ENCODE measurements at places on chromosomes 7 and 10.

GRCh38 chr7:38360776-38361175 is 87.3 kb upstream of the TARP start:
- DNase-seq = no peak

DNA sequence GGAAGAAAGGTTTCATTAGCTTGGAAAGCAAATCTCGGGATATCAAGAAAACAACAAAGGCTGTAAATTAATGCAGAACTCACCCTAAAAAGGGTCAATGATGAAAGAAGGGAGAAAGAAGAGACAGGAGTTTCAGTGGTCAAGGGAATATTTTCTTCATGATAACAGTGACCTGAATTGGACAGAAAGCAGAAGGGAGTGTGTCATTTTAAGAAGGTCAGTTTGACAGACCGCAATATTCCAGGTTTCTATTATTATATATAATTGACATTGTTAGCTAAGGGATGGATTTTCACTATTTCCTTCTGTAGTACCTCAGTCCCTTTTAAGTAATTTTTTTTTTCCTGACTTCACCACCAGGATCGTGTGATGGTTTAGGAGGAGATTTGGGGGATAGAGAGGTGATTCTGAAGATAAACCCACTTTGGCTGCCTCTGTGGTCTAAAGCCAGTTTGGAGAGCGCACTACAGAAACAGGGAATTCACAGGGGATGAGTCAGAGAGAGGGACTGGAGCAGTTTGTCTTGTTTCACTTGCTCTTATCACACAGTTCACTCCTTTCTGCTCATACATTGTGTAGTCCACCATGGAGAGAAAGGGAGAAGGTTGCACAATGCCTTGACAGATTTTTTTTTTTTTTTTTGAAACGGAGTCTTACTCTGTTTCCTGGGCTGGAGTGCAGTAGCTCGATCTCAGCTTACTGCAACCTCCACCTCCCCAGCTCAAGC is 417.9 kb downstream of the AUTS2 start:
- DNase-seq = peak; percentile 88

- DNase-seq = peak; percentile 49
These were observed 20.3 kb upstream of the DNA2 start for GRCh38 chr10:68492118-68492517.

DNA sequence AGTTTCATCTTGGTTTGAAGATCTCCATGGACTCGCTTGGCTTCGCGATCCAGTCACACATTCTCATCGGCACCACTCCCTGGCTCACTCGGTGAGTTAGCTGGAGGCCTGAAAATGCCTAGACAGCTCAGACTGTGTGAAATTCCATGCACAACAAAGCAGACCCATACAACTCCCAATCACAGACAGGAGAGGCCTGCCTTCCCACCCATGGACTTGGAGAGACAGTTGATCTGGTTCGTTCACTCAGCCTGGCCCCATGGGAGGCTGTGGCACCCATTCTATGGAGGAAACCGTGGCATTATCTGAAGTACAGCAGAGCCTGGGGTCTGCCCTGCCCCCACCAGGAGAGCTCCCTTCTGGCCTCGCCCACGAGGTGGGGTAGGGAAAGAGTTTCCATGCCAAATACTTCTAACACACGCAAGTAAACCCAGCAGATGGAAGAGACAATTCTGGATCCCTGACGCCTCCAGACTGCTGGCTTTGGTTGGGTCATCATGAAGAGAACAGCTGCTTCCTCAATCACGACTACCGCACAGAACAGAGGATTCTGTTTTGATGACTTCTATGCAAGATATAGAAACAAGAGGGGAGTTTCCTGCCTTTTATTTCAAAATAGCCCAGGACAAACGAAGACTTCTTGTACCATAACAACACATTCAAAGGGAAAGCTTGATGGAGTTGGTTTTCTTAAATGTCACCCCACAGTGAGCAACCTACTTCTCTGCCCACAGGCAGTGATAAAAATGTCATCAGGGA is 15.9 kb downstream of the FAM53B start:
- peak; percentile 85 for DNase-seq

DNA sequence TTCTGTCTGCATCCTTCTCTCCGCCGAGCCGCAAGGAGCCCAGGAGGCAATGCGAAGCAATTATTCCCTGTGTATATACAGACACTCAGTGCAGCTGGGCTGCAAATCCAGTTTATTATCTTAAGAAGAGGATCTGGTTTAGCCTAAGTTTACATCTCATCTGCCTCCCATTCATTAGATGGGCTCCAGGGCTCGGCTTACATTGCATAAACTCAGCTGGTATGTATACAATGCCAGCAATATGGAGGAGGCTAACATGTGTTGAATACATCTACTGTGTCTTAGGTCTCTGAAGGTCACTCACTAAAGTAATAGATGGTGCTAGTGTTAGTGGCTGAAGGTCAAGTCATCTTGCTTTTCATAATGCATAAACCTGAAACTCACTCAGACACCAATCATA is 996.8 kb downstream of the KCNMA1 start:
- DNase-seq = no peak

DNA sequence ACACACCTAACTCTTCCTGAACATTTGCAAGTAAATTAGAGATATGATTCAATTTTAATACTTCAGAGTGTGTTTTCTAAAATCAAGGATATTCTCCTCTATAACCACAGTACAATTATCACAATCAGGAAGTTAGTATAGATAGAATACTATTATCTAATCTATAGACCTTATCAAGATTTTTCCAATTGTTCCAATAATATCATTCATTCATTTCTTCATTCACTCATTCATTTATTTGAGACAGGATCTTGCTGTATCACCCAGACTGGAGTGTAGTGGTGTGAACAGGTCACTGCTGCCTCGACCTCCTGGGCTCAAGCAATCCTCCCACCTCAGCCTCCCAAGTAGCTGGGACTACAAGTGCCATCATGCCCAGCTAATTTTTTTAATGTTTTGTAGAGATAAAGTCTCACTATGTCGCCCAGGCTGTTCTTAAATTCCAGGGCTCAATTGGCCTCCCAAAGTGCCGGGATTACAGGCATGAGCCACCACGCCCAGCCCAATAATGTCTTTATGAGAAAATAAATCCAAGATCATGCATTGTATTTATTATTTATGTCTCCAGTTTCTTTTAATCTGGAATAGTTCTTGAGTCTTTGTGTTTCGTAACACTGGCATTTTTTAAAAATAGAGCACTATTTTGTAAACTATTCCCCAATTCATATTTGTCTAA is 10.6 kb upstream of the MRPS16 start:
- DNase-seq = no peak

DNA sequence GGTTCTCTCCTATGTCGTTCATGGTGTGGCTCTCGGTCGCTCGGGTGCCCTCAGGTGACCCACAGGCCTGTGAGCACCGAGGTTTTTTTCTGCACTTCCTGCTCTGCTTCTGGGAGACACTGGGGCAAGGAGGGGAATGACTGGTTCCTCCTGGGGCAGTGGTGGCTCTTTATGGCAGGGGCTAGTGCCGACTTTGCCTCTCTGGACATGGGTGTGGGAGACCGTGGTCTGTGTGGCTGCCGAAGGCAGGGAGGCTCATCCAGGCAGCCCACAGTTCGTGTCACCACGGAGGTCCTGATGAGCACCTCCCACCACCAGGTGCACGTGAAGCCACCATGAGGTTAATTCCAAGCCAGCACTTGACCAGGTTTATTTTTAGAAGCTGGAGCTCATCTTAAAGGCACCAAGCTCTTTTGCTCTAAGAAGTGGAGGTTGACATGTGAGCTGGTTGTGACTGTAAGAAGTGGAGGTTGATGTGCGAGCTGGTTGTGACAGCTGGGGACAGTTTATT is 24.7 kb upstream of the DPYSL4 start:
- no peak for DNase-seq

DNA sequence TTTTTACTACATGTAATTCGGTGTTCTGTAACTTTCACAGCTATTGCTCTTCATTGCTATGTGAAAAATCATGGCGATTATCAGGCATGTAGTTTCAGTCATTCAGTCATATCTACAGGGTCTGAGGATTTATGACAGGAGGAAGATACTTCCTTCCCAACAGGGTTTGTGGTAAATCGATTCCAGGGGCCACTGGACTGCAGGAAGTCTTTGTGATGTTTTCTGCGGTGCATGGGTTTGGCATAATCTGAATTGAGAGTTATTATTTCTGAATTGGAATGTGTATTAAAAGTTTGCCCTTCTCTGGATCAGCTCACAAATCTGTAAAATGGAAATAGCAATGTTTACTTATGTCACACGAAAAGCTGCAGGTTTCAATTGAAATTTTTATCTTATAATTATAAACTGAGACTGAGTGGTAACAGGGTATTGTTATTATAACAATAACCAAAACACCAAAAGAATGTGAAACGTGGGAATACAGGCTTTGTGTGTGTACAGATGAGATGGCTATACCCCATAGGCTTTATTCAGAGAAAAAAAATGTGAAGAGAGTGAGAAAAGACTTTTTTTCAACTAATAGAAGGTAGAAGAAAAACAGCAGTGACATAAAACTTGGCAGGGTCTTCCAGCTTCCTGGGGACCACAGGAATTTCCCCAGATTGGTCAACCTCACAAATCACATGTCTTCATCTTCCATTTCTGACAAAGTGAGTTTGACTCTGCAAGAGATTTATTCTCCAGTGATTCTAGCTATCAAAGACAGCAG is 307.7 kb upstream of the NFE2L3 start:
- DNase-seq = peak; percentile 72

DNA sequence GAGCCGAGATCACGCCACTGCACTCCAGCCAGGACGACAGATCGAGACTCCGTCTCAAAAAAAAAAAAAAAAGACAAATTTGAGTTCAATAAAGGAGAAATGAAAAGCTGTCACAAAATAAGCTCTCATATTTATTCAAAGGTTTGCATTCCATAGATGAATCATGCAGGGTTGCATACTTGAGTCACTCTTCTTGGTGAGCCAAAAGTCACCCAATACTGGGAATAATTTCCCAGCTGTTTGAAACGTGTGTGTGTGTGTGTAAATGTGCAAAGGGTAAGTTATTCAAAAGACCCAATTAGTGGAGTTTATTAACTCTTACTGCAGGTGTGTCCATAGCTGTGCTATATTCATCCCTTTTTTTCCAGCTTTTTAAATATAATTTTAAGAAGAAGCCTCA is 297.7 kb downstream of the CCDC3 start:
- peak; percentile 75 for DNase-seq

DNA sequence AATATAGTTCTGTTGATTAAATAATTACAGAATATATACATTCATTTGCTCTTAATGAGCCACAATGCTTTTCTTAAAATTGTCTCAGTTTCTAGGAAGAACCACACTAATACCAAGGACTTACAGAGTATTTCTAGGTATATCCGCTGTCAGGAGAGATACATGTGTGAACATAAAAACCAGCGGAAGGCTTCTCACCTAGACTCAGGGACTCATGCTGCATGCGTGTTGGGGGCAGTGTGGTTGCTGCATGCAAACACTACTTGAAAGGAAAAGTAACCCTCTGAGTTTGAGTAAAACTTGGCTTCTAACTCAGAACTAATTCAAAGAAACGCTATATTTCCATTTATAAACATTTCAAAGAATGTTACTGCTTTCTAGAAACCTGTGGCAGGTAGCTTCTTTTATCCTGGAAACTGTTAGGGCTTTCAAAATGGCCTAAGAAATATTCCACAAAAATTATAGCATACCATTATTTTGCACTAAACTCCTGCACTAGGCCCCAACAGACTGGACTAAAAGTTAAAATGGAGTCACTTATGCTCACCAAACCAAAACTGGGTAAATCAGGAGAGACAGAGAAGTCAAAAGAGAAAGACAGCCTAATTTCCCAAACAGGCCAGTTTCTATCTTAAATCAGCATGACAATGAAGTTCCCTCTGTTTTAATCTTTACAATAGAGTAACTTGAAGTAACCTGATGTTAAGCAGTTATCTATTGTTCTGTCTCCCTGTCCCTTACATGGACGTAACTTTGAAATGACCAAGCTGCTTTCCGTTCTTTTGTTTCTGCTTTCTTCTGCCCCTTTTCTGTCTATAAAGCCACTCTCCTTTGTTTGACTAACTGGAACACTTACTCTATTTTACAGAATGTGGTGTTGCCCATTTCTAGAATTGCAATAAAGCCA is 95.2 kb upstream of the FAM133B start:
- DNase-seq = no peak

- DNase-seq = peak; percentile 1
These were observed 478.5 kb downstream of the GPAM start for GRCh38 chr10:111705021-111705420.

- DNase-seq = no peak
These were observed 29.5 kb downstream of the FRA10AC1 start for GRCh38 chr10:93672890-93673289.

DNA sequence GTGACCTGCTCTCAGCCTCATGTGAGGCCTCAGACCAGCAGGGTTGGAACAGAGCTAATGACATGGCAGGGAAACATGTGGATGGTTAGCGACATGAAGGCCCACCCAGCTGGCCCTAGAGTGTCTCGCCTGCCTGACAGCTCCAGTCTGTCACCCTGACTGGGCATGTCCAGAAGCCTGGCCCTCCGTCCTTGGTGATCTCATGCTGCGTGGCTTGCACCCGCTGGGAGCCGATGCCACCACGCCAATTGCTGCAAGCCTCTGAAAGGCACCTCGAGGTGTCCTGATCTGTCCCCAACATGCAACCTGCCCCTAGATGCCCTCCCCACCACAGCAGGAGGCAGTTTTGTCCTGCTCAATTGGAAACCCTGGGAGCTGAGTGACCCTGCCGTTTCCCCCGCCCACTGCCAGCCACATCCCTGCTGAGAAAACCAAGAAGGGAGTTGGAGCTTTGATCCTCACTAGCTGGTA is 27.8 kb upstream of the RET start:
- DNase-seq = no peak

GRCh38 chr10:124899151-124899550 is 42.8 kb upstream of the ZRANB1 start:
- no peak for DNase-seq

DNA sequence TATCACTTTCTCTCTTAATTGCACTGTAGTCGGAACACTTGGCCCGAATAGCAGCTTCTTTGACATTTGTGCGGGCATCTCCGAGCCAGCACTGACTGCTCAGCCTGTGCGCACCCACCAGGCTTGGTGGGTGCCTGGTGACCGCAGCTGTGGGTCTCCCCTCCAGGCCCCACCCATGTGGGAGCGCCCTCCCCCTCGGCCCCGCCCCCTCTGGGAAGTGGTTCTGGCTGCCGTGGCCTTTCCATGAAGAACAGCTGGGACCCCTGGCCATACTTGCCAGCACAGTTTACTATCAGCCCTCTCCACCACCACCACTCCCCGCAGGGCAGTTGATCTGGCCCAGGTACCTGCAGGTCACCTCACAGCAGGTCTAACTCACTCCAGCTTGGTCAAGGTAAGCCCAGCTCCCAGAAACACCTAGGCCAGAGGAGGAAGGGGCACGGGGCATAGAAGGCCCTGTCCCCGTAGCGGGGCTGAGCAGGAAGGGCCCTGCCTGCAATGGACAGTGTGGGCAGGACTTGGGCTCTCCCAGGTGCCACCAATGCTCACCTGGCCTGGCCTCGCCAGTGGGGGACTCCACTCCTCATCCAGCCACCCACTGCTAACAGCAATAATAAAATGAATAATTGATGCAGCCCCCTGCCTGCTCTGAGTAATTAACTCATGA is 5.8 kb downstream of the RASGEF1A start:
- DNase-seq = no peak

- DNase-seq = peak; percentile 99
These were observed 71.4 kb downstream of the AHR start for GRCh38 chr7:17369691-17370426.

DNA sequence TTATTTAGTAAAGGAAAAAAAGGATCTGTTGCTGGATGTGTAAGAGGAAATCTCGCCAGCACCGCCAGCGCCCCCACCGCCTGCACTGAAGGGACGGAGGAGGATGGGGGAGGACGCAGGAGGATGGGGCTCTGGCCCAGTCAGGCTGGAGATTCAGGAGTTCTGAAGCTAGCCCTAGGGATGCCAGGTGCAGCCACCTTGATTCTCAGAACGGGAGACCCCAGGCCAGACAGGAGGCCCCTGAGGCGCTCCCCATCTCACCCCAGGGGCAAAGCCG is 1.3 kb downstream of the CAMK2B start:
- DNase-seq = no peak
